ENCODE measurements at places on chromosomes 1 and 21. TPM values are rescaled to one million over a fixed set of nuclear protein-coding genes. Genes with fewer than 3 reads are reported as not detected.

DNA sequence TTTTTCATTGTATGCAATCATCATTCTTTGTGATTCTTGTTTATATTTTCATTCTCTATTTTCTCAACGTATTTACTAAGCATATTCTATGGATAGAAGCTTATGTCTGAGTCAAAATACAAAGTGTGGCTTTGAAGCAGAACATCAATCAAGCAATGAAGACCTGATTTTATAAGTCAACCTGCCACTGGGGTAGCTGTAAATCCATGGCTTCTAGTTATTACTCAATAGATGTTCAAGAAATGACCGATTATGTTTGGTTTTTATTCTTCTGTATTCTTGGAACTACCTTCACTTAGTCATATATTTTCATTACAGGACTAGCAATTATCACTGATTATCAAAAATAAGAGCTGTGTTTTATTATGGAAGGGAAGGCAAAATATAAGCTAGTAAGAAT lies 20.5 kb upstream of the PTGS2 start:
- DNase-seq: no peak

GRCh38 chr1:1539310-1540089 lies 924 bp downstream of the TMEM240 start:
- peak; percentile 94 for DNase-seq

GRCh38 chr1:188427642-188428041 lies 1598.9 kb downstream of the PLA2G4A start:
- DNase-seq: no peak

FCAMR gene
- not detected for total RNA-seq

GRCh38 chr21:45102391-45102932 lies 28.1 kb downstream of the ADARB1 start:
- no peak for DNase-seq

GRCh38 chr1:94398356-94398755 lies 19.8 kb upstream of the ABCD3 start:
- DNase-seq: no peak

DNA sequence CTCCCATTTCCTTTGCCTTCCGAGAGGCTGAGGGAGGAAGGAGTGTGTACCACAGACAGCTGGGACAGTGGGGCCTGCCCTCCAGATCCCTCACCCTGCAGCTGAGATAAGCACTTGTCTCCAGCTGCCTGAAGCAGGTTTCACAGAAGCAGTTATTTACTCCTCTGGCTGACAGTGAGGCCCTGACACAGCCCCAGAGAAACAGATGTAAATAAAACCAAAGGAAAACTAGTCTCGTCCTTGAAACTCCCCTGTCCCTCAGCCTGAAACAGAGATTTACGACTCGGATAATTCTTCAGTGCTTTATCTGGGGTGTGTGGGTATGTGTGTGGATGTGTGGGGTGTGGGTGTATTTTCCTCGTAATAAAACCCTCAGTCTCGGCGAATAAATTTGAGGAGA lies 181.1 kb downstream of the IGSF21 start:
- no peak for DNase-seq

GORAB gene
- total RNA-seq: 16.6 TPM

DNA sequence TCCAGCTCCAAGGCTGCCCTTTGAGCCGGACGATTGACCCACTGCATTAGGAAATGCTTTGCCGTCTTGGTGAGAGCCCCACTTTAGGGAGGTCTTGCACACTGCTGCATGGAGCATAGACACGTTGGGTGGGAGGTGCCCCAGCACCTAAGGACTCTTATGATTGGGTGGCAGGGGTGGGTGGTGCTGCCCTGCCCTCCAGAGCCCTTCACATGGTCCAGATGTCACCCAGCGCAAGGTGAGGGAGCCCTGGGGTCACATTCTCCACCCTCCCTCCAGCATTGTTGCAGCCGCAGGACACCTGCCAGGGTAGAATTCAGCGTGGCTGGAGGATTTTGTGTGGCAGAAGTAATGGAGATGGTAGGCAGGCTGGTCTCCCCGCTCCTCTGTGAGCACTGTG lies 137.4 kb upstream of the COL6A1 start:
- DNase-seq: no peak

SLC6A9 gene
- 6.4 TPM for total RNA-seq

RAB25 gene
- total RNA-seq: 18.3 TPM

ADORA1 gene
- 5.7 TPM for total RNA-seq

DNA sequence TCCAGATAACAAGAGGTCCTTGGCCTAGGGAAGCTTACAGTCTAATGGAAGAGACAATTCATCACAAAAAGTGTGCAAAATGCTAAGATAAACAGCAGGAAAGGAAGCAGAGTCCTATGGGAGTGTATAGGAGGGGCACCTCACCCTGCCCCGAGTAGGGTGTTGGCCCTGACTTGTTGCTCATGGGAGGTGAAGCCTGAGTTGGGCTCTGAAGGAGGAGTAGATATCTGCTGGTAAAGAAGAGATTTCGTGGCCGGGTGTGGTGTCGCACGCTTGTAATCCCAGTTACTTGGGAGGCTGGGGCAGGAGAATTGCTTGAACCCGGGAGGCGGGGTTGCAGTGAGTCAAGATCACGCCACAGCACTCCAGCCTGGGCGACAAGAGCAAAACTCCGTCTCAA lies 18.6 kb upstream of the GPR37L1 start:
- DNase-seq: no peak

PRKAA2 gene
- 3.2 TPM for total RNA-seq

CYP4Z1 gene
- not detected for total RNA-seq

DNA sequence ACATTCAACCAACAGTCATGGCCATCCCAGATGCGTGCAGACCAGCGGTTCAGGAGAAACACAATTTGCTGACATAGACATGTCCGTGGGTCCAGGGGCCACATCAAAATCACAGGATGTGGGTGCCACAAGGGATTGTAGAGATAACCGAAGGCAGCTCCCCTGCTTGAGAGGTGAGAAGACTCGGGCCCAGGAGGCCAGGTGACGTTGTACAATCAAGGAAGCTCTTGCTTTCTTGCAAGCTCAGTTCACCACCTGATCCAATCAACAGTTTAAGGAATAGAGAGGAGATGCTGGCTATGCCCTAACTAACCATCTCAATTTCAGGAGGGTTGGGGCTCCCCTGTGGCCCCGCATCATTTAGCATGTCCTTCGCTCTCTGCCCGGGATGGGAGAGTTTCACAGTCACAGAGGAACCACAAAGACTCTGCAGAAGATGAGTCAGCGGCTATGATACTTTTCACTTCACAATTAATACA lies 19.5 kb downstream of the UBASH3A start:
- DNase-seq: no peak

EPS8L3 gene
- not detected for total RNA-seq

- peak; percentile 92 for DNase-seq
These were observed 6.0 kb downstream of the PLEKHG5 start for GRCh38 chr1:6485168-6486101.

OR14K1 gene
- not detected for total RNA-seq

DNA sequence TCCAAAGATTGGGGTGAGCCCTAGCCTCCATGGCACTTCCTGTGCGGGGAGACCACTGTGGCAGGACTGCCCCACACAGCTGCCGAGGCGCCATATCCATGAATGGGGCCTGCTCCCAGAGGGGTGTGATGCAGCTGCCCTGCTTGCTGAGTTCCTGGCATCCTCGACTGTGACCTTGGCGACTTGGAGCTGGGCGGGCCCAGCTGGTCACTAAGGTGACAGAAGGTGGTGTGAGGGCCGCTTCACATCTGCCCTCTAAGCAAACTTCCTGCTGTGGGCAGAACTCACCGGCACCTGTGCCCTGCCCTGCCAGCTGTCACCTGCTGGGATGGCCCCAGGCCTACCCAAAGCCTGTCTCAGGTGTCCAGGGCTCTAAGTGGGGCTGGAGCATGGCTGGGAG lies 9.0 kb downstream of the TMEM61 start:
- no peak for DNase-seq

RGS4 gene
- total RNA-seq: 1.0 TPM

GRCh38 chr1:72284084-72284347 lies 1.7 kb upstream of the NEGR1 start:
- no peak for DNase-seq

GRCh38 chr1:201153474-201154388 lies 543 bp downstream of the TMEM9 start:
- no peak for DNase-seq

ZMYM4 gene
- total RNA-seq: 63.9 TPM

HPDL gene
- total RNA-seq: 134 TPM

DNA sequence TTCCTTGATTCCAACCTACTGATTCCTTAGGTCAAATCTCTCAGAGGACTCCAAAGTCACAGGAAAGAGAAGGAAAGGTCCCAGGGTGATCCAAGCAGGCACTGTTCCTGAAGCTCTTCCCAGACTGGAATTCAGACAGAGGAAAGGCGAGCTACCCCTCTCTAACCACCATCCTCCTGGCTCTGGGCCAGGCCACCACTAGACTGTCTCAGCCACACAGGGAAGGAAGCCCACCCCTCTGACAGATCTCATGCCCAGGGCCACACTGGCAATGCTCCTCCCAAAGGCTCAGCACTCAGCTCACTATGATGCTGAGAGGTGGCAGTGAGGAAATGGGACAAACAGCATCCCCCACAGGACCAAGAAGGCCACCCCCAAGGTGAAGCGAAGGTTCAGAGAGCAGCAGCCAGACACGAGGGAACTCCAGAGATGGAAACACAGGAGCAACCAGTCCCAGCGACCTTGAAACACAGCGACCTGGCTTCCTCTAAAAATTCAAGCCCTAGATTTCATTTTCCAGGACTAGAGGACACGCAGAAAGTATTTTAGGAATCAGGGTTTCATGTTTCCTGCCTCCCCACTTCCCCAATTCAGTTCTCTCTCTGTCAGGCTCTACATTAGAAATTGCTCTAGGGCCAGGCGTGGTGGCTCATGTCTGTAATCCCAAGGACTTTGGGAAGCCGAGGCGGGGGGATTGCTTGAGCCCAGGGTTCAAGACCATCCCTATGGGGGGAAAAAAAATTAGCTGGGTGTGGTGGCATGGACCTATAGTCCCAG lies 18.8 kb downstream of the PIK3C2B start:
- DNase-seq: peak; percentile 17

DNA sequence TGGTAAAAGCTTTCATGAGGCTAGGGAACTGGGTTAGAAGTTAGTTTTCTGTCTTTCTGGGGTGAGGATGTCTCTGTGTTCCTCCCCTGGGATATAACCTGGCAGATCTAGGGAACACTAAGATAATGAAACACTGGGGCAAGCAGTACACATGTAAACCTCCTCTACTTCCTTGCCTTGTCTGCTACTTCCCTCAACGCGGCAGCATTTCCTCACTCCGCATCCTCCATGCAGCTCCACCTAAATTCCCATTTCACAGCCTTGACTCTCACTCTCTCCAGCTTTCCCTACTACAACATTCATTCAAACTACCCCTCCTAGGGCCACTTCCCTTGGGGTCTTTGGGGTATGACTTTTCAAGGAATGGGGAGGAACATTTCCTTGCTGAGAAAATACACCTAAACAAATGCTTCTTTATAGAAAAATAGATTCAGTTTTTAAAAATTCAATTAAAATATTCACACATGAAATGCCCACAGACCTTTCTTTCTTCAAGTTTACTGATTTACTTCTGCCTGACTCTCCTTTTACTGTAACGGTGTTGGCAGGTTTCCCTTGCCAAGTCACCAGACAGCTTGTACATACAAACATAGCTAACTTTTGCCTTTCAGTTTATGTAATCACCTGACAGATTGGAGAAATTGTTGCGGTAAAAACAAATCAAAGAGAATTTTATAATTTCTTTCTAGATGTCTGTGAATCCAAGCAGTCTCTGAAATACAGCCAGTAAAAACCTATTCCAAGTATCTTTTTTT lies 90.1 kb downstream of the TNFSF18 start:
- DNase-seq: no peak

DNA sequence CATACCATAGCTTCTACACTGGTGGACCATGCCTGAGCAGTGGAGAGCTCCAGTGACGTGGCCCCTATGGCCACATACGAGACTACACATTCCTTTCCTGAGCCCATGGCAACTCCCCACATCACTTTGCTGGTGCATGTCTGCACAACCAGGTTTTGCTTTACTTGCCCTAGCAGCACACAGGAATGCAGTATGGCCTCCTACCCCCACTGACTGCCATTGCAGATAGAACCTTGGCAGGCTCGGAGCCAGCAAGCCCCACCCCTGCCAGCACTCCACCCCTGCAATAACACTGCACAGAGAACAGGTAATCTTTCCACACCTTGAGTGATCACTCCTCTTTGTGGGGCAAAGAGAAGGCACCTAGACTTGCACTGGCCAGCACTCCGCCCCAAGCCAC lies 531.9 kb upstream of the CAMK1G start:
- DNase-seq: no peak

DNA sequence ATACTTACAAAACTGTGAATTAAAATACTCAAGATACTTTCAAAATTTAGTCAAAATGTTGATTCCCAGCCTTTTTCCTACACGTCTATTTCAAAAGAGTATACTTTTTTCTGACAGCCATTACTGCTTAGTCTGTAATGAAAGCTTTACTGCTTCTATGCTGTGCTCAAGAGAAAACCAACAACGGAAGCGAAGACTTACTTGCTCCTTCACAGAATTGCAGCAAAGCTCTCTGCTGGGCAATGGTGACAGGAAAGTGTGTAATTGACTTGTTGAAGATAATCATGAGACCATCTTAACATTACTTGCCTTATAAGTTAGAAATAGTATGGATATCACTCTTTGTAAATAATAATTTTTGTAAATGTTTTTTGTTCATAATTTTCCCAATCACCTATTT lies 1.7 kb upstream of the DYNLT5 start:
- DNase-seq: no peak

GPATCH4 gene
- 45.0 TPM for total RNA-seq

DNA sequence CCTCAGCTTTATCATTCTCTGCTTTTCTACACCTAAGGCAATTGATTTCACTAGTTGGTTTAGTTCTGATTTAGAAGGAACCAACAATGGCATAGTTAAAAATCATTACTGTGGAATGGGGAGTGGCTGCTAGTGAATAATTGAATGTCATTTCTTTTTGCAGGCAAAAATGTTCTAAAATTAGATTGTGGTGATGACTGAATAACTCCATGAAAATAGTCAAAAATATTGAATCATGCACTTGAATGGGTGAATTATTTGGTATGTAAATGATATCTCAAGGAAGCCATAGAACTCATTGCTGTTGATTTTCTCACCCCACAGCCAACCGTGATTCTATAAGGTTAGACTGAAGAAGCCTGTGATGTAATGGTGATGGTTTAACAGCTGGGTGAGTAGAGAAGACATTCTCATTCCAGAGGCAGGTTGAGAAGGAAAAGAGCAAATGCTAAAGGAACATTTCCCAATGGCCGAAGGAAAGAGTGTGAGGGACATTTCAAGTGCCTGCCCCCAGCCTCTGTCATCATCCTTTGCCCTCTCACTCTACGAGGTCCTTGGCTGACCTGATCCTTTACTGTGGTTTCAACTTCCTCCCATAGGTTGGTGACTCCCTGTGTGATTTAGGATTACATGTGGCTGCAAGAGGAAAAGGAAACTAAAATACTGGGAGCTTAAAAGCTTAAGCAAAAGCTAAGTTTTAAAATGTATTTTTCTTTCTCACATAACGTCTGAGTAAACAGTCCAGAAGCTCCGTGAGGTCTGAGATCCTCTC lies 12.5 kb downstream of the OVAAL start:
- DNase-seq: no peak

Data from H7 (cell line).